ENCODE measurements at places on chromosomes 2 and 18. TPM values are rescaled to one million over a fixed set of nuclear protein-coding genes. Genes with fewer than 3 reads are reported as not detected.

- no peak for DNase-seq
These were observed 338.3 kb downstream of the CYRIA start for GRCh38 chr2:16327326-16327725.

Gene GPR45
- not detected for total RNA-seq

Gene TRAPPC12
- 43.1 TPM for total RNA-seq

Gene ALPI
- total RNA-seq = not detected

Data from body of pancreas (tissue), 4 donors.